ENCODE measurements at places on chromosomes 7 and 10.

GRCh38 chr7:140375323-140375722 is 23.0 kb downstream of the SLC37A3 start:
- DNase-seq: no peak

DNA sequence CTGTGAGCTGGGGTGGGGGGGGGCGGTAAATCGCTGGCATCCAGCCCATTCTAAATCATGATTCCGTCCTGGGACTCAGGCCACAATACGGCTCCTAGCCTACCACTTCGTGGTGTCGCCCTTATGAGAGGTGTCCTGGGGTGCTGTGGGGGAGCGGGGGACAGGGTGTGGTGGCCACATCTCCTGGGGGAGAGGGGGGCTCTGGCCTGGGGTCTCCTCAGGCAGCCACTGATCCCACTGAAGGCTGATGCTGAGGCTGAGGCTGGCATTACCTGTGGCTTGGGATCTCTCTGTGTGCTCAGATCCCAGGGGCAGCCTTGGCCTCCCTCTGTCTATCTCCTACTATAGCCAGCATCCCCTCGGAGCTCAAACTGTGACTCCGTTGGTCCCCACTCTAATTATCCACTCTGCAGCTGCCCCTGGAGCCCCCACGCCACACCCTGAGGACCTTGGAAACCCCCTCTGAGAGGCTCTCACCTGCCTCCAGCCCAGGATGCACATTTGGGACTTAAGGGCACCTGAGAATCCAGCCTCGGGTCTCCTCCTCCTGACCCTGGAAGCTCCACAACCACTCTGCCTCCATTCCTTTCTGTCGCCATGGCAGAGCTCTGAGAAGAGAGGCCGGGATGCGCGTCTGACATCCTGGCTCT is 249.3 kb upstream of the TCERG1L start:
- DNase-seq: no peak

GRCh38 chr7:70953796-70954195 is 178.1 kb upstream of the GALNT17 start:
- DNase-seq: no peak

GRCh38 chr10:25552283-25552919 is 377.6 kb downstream of the GPR158 start:
- DNase-seq: no peak

Data from GM18507 (cell line).